ENCODE measurements at places on chromosomes 11 and 22.

DNA sequence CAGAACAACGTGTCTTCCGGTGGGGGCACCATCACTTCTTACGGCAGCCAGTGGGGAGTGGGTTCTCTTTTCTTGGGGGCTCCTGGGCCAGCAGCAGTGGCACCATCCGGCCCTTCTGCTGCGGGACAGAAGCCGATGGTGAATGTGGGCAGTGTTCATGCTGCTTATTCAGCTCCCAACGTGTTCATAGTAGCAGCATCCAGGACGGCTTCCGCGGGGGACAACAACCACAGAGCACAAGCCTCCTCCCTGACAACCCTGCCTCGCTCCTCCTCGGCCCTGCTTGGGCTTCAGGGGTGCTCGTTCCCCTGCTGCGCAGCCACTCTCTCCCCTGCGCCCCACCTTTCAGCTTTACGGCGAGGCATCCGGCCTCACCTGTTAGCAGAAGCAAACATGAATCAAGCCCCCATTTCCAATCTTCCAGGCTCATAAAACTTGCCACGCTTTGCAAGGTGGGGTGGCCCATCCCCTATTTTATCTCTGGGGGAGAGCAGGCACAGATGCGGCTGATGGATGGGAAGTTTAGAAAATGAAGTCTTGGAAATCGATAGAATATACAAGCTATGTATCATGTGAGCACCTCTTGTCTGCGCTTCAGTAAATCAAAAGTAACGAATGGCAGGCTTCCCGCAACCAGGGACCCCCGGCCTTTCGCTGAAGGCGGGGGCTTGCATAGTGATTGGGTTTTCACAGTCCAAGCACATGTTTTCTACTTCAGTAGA lies 191.8 kb upstream of the NECTIN1 start:
- no peak for DNase-seq

DNA sequence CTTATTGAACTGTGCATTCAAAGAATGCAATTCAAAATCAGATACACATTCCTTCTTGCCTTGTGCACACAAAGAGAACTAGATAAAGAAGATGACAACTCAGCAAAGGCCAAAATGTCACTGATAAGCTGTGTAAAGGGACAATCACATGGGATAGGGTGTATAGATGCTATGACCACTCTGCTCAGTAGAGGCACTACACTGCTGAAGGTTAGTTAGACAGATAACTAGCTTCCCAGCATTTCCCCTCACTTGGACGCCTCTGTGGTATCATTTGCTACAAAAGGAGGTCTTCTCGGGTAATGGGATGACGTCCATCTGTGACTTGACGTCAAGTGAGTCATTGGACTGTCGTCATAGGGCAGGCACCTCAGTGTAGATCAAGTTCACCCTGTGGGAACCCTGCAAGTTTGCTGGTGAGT lies 424.9 kb upstream of the CCDC90B start:
- DNase-seq = no peak

- DNase-seq = no peak
Measured at GRCh38 chr11:47158242-47158641, 18.4 kb downstream of the ARFGAP2 start.

GRCh38 chr11:35144806-35145205 lies 5.8 kb downstream of the CD44 start:
- no peak for DNase-seq

- DNase-seq = no peak
Measured at GRCh38 chr11:45765107-45765668, 39.8 kb upstream of the SLC35C1 start.

DNA sequence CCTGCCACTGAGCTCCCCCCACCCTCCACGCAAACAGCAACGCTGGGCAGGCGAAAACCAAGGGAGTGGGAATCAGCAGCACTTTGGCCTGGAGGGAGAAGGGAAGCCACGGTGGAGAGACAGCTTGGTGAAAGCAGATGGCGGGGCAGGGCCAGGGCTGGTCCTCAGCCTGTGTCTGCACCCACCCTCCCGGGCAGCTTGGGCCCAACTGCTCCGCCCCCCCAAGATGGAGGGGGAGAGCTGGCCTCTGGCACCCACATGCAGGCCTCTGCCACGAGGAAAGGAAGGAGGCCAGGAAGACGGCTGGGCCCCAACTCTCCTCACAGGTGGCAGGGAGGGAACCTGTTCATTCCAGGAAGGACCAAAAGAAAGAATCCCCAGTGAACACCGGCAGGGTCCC lies 17.8 kb downstream of the MAFF start:
- no peak for DNase-seq

GRCh38 chr11:35531246-35531645 lies 5.8 kb upstream of the PAMR1 start:
- no peak for DNase-seq

- DNase-seq = no peak
Measured at GRCh38 chr11:18492888-18493287, 33.9 kb downstream of the TSG101 start.

DNA sequence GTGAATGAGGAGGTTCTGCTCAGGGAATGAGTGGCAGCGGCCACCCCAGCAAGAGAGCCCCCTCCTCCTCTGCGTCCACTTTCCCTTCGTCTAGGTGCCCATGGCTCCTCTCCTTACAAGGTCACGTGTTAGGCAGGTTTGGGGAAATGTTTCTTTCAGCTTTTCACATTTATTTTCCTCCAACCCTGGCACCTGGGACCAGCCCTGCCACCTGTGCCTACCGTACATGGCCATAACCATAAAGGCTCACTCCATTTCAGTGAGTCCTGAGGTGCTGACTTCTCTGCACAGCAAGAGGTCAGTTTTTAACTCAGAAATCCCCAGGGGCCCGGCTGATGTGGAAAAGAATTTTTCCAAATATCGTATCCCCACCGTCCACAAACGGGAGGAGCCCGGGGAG lies 71.2 kb downstream of the FLI1 start:
- no peak for DNase-seq

GRCh38 chr22:30855677-30856518 lies 112.7 kb downstream of the MORC2 start:
- no peak for DNase-seq

DNA sequence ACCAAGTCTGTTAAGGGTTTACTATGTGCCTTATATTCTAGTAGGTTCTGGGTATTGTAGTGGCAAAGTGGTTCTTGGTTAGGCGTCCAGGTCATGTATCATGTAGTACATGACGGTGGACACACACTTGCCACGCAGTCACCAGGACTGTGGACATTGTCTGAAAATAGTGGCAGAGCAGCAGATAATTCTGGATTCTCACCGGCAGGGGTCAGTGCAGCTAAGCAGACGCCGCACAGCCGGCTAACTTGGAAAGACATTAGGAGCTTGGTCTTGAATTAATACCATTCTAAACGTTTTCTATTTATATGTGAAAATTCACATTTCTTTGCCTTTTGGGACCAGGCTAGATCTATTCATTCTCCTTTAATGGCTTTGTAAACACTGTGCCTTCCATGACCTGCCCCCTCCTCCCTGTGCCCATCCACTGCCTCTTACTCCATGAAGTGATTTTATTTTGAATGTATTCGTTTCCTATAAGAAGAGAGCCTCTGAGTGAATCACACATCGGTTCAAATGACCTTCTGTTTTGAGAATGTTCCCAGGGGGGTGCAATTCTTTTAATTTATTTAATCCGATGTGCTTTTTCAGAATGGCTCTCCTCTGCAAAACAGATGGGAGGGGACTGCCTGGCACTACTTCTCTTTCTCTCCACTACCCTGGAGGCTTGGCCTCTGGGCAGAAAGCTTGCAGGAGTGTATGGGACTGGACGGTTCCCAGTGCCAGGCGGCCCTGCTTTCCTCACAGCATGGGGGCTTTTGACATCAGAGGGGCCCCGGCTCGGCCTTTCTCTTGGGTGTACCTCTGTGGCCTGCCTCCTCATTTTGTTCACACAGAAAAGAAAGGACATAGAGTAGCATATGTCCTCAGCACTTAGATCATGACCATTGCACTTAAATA lies 378.0 kb downstream of the NTM start:
- DNase-seq = no peak

Measured in stimulated activated CD8-positive, alpha-beta memory T cell treated with anti-CD3 and anti-CD28 coated beads, Interleukin-4, amount 100 ng/mL, for 1 hour (primary cell).